Effector CD4-positive, alpha-beta T cell (primary cell): ENCODE measurements at places on chromosomes 1 and 21.
A peak's percentile ranks its signal among the peaks of the same experiment; 100 is the strongest.

- DNase-seq, result no peak
These were observed 137.1 kb downstream of the AKT3 start for GRCh38 chr1:243712941-243713340.

GRCh38 chr1:150012611-150013010, 2.1 kb upstream of the OTUD7B start:
- no peak for DNase-seq

GRCh38 chr1:206560007-206560716, 52.1 kb downstream of the EIF2D start:
- no peak for DNase-seq

DNA sequence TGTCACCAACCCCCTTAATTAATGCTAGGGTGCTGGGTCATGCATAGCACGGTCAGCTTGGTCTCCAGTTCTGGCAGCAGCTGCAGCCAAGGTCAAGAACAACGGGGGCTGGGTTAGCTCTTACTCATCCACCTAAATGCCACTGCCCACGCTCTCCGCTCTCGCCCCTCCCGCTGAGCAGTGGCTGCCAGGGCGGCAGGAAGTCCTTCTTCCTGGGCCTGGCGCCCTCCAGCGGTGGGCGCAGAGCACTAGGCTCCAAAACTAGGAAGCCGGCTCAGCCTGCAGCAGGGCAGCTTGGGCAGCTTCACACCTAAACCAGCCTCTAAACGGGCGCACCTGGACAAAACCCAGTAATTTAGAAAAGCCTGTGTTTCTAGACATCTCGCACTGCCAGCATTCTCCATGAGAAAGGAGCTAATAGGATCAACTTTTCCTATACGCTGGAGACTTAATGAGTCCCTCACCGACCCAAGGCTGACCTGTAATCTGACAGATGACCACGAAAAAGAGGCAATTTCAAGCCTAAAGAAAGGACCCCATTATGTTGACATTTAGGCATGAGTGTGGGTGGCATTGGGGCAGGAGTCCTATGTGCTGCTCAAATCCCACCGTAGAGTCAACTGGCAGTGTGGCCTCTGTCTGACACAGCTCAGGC, 78.4 kb upstream of the LRRN2 start:
- peak; percentile 47 for DNase-seq

DNA sequence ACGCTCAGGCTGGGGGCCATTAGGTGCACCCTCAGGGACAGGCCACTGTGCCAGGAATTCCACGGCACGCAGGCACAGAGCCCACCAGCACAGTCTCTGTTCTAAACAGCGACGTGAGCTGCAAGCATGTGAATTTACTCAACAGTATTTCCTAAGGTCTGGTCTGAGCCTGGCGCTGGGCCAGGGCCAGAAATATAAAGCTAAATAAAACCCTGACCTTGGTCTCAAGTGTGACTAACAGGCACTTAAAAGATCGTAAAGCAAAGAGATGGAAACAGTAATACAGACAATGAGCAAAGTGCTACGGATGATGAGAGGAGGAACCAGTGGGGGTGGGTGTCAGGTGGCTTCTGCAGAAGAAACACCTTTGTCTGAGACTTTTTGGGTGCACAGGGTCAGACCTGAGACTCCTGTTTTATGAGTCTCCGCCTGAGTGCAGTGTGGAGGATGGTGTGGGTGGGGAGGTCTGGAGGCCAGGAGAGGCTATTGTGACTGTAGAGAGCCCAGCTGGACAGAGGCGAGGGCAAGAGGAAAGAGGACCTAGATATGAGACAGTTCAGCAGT, 53.4 kb upstream of the EDN2 start:
- DNase-seq, result no peak

GRCh38 chr1:154520333-154520732, 18.1 kb upstream of the SHE start:
- DNase-seq, result no peak

GRCh38 chr1:17717594-17718535, 37.3 kb upstream of the ACTL8 start:
- no peak for DNase-seq

- DNase-seq, result no peak
These were observed 8.0 kb downstream of the TNFRSF9 start for GRCh38 chr1:7932524-7933138.

GRCh38 chr1:178725466-178726086, 532 bp downstream of the RALGPS2 start:
- DNase-seq, result peak; percentile 4

DNA sequence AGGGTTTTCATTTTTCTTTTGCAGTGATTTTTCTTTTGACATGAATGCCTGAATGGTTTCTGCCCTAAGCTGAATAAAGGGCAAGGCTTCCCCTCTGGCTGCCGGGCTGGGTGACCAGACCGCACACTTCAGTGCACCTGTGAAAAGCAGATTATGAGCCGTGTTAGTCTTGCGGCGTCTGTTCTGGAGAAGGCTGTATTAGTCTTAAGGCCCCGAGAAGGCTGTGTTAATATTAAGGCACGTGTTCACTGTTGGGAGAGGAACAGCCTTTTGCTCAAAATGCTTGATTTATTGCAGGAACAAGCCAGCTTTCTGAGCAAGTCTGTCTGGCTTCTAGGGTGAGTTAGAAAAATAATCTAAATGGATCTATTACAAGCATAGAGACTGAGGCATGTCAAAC, 54.7 kb upstream of the DNAH14 start:
- no peak for DNase-seq
